ENCODE measurements at places on chromosomes 16 and 17. TPM values are rescaled to one million over a fixed set of nuclear protein-coding genes. Genes with fewer than 3 reads are reported as not detected.

The EVPLL gene
- not detected for total RNA-seq

The CDT1 gene
- 1.00 TPM for total RNA-seq

The NRN1L gene
- not detected for total RNA-seq

The ZFPM1 gene
- total RNA-seq = 3.6 TPM

The KRT33A gene
- total RNA-seq = not detected

The RPH3AL gene
- 4.6 TPM for total RNA-seq

The OSGIN1 gene
- total RNA-seq = 7.2 TPM

The TERB1 gene
- not detected for total RNA-seq
